ENCODE measurements at places on chromosomes 4 and X.

- DNase-seq: no peak
Measured at GRCh38 chrX:38126179-38126578, 94.5 kb downstream of the SRPX start.

DNA sequence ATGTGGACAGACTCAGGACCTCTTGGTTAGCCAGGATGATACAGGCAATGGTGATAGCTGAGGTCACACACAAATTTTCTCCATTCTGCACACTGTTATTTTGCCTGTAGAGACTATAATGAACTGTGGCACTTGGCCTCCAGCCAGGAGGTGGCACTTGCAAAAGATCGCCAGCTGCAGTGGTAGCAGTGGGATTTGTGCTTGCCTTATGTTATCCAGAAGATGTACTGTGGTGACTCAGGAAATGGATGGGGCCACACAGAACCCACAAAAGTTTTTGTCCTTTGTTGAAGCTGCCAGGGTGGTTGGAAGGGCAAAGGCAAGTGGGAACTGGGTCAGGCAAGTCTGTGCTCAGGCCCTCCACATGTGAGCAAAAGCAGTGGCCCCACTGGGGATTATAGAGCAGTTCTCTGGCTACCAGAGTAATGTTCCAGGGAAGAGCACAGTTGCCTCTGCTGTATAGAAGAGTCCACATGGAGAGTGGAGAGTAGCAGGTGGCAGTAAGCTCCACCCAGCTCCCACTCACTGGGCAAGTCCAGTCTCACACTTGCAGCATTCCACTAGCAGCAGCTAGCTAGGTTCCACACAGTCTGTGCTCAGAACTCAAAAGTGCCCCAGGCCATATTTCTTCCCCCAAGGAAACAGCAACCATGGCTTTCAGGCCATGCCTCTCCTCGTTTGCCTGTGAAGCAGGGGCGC lies 5.9 kb upstream of the C4orf17 start:
- DNase-seq: no peak

DNA sequence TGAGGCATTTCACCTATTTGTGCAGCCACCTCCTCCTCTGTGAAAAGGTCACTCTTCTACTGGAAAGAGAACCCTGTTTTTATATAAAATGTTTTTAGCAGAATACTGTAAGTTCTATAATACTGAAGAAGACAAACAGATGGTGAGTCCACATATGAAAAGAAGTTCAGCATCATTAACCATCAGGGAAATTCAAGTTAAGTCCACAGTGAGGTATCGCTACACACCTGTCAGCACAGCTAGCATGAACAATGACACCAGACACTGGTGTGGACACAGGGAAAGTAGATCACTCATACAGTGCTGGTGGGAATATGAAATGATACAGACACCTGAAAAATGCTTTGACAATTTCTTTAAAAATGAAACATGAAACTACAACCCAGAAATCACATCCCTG lies 133.0 kb downstream of the MAD2L1 start:
- peak; percentile 80 for DNase-seq

DNA sequence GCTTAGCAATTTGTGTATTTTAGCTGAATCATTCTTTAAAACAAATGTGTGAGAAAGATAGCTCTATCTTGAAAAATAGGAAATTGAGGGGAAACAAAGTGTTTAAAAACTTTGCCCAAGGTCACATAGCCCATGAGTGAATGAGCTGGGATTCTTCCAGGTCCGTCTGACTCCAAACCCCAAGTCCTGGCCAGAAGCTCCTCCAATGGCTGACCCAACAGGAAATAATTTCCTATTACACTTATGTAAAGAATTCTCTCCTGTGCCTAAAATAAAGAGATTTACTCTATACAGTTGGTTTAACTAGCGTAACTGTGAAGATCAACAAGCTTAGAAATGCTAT lies 287.6 kb downstream of the ARHGAP24 start:
- no peak for DNase-seq

- DNase-seq: no peak
Measured at GRCh38 chr4:182062458-182062857, 180.7 kb upstream of the TENM3 start.

DNA sequence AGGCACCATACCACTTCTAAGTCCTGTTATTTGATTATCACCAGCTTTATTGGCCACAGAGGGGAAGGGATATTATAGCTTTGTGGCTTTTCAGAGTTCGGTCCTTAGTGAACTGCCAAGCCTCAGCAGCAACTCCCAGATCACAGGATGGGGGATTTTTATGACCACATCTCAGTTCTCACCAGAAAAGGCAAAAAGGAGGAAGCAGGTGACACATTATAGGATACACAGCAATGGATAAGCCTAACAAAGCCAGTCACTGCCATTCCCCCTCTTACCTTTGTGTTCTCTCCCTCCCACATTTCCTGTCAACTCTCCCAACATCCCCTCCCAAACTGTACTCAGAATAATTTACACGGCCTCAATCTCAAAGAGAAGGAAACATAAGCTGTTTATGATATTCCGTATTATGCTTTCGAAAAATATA lies 142.8 kb downstream of the MGST2 start:
- DNase-seq: peak; percentile 24

DNA sequence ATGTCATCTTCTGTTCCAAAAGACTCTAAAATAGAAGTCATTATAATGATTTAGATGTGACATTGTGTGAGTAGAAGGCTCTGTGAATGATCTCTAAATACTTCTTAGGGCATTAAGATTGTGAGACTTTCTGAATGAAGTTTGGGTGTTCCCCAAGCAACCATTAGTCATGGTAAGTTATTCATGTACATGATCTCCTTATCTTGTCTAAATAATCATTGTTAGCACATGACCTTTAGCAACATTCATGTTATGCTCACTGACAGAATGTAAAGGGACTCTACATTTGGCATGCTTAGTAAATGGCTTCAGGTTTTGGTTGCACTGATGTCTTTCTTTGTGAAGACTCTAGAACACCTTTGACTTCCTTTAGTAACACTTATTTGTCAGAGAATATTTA lies 140.8 kb upstream of the AGA start:
- DNase-seq: no peak

DNA sequence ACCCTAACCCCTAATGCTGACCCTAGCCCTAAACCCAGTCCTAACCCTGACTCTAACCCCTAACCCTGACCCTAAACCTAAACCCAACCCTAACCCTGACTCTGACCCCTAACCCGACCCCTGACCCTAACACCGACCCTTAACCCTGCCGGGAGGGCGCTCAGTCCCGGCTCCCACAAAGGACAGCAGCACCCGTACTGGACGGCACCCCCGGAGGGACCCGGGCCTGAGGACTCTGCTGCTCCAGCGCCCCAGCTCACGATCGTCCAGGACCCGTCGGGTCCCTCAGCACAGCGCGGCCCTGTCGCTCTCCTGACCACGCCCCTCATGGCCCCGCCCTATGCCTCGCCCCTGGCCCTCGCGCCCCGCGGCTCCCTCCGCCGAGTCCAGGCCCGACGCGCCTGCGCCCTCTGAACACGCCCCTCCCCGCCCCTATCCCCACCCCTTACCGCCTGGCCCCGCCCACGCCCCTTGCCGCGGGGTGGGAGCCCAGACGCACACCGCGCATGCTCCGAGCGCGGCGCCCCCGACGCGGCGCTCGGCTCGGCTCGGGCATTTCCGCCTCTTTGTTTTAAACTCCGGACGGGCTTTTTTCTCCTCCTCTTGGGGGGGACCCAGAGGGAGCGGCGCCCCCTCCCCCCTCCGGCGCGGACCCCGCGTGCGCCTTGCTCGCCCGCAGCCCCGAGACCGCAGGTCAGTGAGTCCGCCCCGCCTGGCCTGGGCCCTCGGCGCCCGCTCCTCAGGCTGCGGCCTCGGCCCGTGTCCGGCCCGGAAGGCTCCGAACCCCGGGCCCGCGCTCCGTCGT lies at the start of gene PCGF3:
Gene PCGF3 (plus strand): TSS at position 555 of the 805 bp plus-strand sequence. CDS start 27,849 bp downstream, outside the sequence.
- DNase-seq: peak; percentile 57

- DNase-seq: no peak
Measured at GRCh38 chrX:130628516-130628915, 226.7 kb downstream of the RBMX2 start.

DNA sequence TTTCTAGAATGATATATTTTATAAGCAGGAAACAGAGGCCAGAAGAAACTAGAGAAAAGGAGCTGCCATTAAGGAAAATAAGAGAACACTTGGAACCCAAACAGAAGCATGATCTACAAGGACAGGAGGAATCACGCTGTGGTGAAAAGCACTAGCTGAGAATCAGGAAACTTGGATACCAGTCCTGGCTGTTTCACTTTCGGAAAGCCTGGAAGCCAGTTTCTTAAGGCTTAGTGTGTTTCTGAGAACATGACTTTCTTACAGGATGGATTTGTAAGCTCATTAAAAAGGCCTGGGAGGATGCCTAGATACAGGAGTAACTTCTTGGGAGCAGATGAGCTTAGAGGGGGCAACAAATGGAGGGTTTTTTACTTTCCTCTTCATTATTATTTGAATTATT lies 36.9 kb downstream of the TLL1 start:
- DNase-seq: no peak

DNA sequence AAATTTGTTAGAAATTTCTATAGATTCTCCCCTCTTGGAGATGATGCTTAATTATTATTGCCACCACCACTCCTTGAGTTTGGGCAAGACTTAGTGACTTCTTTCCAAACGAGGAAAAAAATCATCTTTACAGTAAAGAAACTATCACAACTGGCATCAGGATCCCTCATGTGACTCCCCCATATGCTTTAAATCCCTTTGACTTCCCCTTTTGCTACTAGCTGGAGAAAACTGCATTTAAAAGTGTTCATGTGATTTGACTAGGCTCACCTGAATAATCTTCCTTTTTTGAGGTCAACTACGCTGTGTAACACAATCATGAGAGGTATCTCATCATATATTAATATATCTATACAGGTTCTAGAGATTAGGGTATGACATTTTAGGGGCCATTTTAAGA lies 30.3 kb upstream of the ENOX2 start:
- no peak for DNase-seq

DNA sequence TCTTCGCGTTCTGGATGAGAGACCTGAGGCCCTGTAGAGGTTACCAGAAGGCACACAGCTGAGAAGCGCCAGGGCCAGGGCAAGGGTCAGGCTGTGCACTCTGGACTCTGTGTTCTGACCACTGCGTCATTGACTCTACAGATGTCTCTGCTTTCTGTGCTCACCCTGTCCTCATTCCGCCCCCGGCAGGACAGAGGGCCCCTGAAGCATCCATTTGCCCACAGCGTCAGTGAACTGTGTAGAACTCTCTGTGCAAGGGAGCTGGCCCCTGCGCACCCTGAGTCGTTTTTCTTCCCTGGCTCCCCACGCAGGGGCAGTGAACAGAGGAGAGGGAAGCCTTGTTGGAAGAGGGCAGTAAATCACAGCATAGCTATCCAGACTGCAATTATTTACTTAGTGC lies 6.1 kb upstream of the WAS start:
- DNase-seq: no peak

GRCh38 chrX:71378732-71379131 lies 12.6 kb downstream of the TAF1 start:
- no peak for DNase-seq

All from DMS79 treated with DMSO at 0.1 percent for 48 hours (cell line).